GM23248 (cell line): ENCODE measurements at places on chromosomes 16 and 17.

GRCh38 chr17:67868176-67868575 is 42.9 kb downstream of the BPTF start:
- no peak for DNase-seq

DNA sequence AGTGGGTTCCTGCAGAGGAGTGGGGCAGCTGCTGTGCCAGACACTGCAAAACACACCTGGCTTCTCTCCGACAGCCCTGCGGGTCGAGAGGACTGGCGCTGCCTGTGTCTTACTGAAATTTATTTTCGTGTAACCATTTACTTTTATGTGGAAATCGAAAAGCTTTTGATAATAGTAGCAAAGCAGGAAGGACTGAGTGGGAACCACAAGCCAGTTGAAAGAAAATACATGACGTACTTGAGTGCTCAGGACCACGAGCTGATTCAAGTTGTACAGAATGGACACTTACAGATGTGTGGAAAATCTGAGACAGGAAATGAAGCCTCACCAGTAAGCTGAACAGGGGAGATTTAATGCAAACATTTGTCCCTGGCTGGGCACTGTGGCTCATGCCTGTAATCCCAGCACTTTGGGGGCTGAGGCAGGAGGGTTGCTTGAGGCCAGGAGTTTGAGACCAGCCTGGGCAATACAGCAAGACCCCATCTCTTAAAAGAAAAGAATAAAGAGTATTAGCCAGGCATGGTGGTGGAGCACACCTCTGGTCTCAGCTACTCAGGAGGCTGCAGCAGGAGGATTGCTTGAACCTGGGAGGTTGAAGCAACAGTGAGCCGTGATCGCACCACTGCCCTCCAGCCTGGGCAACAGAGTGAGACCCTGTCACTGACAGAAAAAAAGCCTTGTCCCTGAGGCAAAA is 11.3 kb upstream of the RPL13 start:
- DNase-seq: no peak

DNA sequence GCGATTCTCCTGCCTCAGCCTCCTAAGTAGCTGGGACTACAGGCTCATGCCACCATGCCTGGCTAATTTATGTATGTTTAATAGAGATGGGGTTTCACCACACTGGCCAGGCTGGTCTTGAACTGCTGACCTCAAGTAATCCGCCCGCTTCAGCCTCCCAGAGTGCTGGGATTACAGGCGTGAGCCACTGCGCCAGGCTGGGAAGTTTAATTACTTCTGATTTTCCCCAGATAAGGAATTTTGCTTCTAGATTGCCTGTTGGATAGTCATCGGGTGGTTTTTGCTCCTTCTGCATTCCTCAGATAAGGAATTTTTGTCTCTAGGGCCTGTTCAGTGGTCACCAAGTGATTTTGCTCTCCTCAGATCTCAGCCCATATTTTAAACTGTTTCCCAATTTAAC is 112.5 kb downstream of the MAP2K4 start:
- no peak for DNase-seq

DNA sequence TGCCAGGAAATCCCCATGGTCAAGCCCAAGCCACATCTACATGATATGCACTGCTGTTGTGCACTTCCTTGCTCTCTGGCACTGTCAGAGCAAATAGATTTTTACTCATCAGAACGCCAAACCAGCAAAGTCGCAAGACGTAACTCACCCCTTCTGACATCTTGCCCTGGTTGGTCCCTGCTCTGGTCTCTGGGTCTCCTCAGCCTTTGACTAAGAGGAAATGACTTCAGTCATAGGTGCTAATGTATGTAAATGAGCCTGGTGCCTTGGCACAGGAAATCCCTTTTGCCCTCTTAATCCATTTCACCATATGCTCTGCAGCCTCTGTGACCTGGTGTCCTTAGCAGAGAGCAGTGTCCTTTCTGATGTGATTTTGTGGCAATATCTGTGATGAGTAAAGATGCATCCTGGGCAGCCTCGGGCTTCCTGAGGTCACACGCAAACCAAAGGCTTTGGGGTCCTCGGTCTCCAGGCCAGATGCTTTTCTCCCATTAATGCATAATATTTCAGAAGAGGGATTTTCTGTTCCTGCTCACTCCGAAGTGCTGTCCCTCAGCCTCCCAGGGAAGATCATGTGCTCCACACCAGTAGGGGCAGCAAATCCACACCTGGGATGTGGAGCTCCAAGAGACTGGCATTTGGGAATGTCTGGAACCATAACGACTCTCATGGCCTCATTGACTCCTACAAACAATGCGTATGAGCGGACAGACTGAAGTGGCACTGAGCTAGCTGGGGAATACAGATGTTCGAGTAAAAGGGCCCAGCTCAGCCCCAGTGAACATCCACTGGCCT is 66.9 kb downstream of the GP2 start:
- DNase-seq: no peak

GRCh38 chr17:57876023-57876865 is 26.4 kb upstream of the MRPS23 start:
- no peak for DNase-seq
